Activated T-cell treated with anti-CD3 and anti-CD28 coated beads, Interleukin-2, amount 50 U/mL, for 24 hours (primary cell): ENCODE measurements at places on chromosomes 2 and 18.

DNA sequence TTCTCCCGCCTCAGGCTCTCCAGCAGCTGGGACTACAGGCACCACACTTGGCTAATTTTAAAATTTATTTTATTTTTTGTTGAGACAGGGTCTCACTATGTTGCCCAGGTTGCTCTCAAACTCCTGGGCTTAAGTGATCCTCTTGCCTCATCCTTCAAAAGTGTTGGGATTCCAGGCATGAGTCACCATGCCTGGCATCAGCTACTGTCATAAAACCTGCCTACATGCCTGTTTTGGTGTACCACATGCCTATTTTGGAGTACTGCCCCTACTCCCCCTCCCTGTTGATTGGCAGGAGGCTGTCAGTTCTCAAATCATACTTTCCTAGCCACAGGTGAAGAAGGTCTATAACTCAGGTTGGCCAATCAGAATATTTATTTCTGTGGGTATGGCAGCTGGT lies 64.0 kb downstream of the CHST9 start:
- no peak for DNase-seq
- no peaks in the 10 kb centered on the region for H3K36me3 ChIP-seq
- H3K4me3 ChIP-seq = no peak overlapping the region
- H3K4me1 ChIP-seq = no peaks in the 10 kb centered on the region

DNA sequence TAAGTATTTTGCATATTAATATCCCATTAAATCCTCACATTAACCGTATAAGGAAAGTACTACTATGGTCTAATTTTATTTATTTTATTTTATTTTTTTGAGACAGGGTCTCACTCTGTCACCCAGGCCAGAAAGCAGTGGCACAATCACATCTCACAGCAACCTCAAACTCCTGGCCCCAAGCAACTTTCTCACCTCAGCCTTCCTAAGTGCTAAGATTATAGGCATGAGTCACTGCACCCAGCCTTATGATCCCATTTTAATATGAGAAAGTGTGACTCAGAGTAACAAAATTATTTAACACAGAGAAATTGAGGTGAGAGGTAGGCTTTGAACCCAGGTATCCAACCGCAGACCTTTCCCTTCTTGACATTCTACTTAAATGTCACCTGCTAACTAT lies 330.0 kb upstream of the POU3F3 start:
- no peak for DNase-seq
- H3K27ac ChIP-seq = no peak overlapping the region
- H3K27me3 ChIP-seq = no peaks in the 10 kb centered on the region
- H3K36me3 ChIP-seq = no peaks in the 10 kb centered on the region

DNA sequence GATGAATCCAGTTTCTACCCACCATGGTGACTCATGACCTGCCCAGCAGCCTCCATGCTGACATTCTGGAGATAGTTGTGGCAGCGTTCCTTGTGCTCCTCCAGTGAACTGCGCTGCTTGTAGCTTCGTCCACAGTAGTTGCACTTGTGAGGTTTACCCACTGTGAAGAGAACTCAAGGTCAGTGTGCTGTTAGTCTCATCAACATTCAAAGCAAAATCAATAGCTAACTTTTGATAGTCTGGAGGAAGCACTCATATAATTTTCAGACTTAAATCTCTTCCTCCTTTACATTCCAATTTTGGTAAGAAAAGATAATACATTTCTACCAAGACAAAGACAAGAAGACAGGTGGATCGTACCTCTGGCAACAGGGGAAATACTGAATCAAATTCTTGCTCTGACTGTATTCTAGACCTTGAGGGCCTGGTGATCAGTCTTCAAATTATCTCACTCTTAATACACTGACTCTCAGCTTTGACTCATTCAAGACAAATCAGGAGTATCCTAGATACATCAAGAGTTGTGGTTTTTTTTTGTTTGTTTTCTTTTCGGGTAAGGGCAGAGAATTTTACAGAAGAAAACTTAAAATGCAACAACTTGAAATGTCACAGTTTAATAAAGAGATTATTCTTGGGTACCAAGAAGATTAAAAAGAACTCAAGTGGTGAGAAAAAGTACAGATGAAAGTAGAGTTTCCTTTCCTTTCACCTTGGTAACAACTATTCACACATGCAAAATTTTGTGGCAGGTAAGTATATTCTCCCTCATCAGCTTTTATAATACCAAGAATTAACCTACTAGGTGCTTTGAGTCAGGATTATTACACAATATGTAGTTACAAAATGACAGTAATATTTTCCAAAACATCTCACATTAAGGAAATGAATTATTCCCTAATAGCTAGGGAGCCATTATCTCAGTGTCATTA lies 129.2 kb downstream of the IKZF2 start:
- peak overlapping the region; percentile 93 for H3K27ac ChIP-seq
- H3K36me3 ChIP-seq = no peaks in the 10 kb centered on the region
- DNase-seq = no peak
- H3K4me1 ChIP-seq = peaks cover 31% of the 10 kb centered on the region
- peaks cover 9% of the 10 kb centered on the region for H3K27me3 ChIP-seq
- H3K4me3 ChIP-seq = peak overlapping the region; percentile 0

DNA sequence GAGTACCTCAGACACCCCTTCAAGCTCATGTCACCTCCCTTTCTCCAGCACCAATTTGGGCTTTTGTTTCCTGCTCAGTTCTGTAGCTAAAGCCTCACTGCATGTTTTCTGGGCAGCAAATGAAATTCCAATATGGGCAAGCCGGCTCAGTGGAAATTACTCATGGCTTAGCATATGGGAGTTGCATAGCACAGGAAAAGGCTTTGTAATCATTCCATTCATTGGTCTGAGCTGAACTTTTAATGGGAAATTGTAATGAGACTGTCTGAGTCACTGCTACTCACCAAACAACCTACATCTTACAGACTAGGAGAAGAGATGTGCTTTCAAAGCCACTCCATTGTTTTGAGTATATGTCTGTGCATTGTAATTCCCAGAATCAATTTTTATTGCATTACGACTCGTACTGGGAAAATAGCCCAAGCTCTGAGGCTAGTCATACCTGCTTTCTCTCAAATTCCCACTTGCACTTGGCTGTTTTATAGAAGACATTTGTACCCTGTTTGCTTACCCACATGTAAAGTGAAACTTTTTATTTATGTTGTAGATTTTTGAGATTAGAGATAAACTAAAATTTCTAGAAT lies 139.5 kb upstream of the LRATD1 start:
- no peaks in the 10 kb centered on the region for H3K27me3 ChIP-seq
- no peaks in the 10 kb centered on the region for H3K4me1 ChIP-seq
- H3K27ac ChIP-seq = no peak overlapping the region

- no peaks in the 10 kb centered on the region for H3K27me3 ChIP-seq
- H3K4me1 ChIP-seq = peaks cover 3% of the 10 kb centered on the region
- DNase-seq = no peak
- H3K4me3 ChIP-seq = no peak overlapping the region
- peaks cover 54% of the 10 kb centered on the region for H3K36me3 ChIP-seq
Observed at GRCh38 chr2:157819761-157820160, 56.4 kb downstream of the ACVR1 start.

- no peaks in the 10 kb centered on the region for H3K36me3 ChIP-seq
- H3K27me3 ChIP-seq = no peaks in the 10 kb centered on the region
- DNase-seq = no peak
- no peak overlapping the region for H3K4me3 ChIP-seq
- no peak overlapping the region for H3K27ac ChIP-seq
- H3K4me1 ChIP-seq = no peaks in the 10 kb centered on the region
Observed at GRCh38 chr18:34620258-34620861, 89.7 kb upstream of the DTNA start.

DNA sequence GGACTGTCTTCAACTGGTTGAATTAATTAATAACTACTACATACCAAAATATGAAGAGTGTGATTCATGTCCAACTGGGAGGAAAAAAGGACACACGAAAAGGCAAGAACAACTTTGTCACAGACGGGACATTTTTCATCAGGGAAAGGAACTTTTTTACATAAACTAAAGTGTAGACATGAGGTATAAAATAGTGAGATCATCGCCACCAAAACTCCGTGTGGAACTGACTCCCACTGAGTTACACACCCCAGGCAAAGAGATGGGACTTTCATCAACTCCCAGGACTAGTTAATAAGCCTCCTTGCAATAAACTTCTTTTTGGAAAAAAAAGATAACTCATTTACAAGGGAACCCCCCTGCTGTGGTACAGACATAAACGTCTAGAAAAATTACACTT lies 12.9 kb upstream of the NMI start:
- H3K27me3 ChIP-seq = no peaks in the 10 kb centered on the region
- peaks cover 6% of the 10 kb centered on the region for H3K4me1 ChIP-seq
- no peak for DNase-seq

GRCh38 chr2:3042601-3043585 lies 334.7 kb downstream of the EIPR1 start:
- H3K4me3 ChIP-seq = no peak overlapping the region
- H3K27me3 ChIP-seq = no peaks in the 10 kb centered on the region
- H3K27ac ChIP-seq = no peak overlapping the region
- no peak for DNase-seq

GRCh38 chr2:179790235-179791217 lies 70.9 kb downstream of the ZNF385B start:
- H3K27me3 ChIP-seq = no peaks in the 10 kb centered on the region
- no peak overlapping the region for H3K27ac ChIP-seq
- no peak for DNase-seq
- H3K4me3 ChIP-seq = no peak overlapping the region

DNA sequence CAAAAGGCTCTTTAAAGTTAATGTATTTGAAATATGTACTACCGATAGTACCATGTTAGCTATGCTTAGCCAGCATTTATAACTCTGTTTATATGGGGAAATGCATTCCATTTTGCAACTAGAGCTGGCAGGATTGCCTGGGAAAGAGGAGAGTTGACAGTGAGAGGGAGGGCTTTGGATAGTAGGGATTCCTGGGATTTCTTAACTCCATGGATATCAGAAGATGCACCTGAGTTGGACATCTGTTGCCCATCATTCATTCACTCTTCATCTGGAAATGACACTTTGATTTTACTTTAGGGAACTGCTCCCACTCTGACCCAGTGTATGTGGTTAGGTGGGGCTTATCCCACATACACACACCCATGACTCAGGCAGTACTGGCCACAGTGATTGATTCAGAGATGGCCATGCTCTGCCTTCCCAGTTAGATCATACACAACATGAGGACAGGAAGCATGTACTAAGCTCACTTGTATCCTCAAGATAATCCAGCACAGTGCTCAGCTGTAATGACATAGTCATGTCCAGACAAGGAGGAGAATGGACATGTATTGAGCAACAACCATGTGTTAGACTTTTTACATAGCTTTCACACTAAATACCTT lies 248.8 kb downstream of the MREG start:
- H3K27me3 ChIP-seq = peaks cover 12% of the 10 kb centered on the region
- no peaks in the 10 kb centered on the region for H3K36me3 ChIP-seq
- DNase-seq = no peak
- peaks cover 22% of the 10 kb centered on the region for H3K4me1 ChIP-seq

- H3K27me3 ChIP-seq = no peaks in the 10 kb centered on the region
- peak; percentile 30 for DNase-seq
- peak overlapping the region; percentile 96 for H3K27ac ChIP-seq
Observed at GRCh38 chr2:28407131-28407975, 14.7 kb downstream of the FOSL2 start.

DNA sequence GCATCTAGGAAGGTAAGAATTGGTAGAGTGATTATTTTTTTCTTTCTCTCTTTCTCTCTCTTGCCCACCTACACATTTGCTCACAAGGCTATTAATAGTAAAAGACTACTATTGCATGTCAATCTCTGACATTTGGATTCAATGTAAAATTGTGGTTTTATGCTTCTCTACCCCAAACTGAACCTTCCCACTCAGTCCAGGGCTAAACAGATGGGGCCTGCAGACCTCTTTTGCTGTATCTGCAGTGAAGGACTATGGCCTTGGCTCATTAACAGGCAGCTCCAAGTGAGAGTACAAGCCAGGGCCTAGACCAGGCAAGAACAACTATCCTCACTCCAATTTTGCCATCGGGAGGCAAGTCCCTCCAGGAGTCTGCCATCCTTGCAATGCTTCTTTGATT lies 68.3 kb upstream of the ARL4C start:
- no peaks in the 10 kb centered on the region for H3K36me3 ChIP-seq
- no peak overlapping the region for H3K27ac ChIP-seq
- no peak for DNase-seq
- H3K27me3 ChIP-seq = peaks cover 17% of the 10 kb centered on the region
- H3K4me3 ChIP-seq = no peak overlapping the region

DNA sequence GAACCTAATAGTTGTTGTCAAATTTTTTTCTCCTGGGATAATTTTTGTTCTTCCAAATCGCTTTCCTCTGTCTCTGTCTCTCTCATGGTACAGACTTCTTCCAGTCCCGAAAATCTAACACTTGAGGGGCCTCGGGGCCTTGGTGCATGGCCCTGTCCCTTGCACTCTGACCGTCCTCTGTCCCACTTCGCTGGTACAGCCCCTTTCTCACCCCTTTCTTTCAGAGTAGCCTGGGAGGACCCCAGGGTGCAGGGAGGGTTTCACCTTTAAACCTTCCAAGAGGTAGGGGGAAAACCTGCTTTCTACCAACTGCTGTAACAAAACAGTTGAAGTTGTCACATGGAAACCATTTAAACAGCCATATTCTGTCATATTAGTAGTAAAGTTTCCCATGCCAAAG lies 22.2 kb upstream of the FAHD2A start:
- H3K36me3 ChIP-seq = no peaks in the 10 kb centered on the region
- H3K27me3 ChIP-seq = peaks cover 21% of the 10 kb centered on the region
- no peak overlapping the region for H3K27ac ChIP-seq
- H3K4me1 ChIP-seq = peaks cover under 1% of the 10 kb centered on the region

DNA sequence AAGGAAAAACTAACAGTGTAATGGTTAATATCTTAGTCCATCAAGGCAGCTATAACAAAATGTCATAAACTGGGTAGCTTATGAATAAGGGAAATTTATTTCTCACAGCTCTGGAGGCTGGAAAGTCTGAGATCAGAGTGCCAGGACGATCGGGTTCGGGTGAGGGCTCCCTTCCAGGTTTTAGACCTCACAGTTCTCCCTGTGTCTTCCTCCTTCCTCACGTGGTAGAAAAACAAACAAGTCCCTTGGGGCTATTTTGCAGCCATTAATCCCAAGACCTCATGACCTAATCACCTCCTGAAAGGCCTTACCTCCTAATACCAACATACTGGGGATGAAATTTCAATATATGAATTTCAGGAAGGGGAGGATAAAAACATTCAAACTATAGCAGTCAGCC lies 455.9 kb downstream of the CNTNAP5 start:
- no peak for DNase-seq
- H3K27ac ChIP-seq = no peak overlapping the region
- H3K27me3 ChIP-seq = no peaks in the 10 kb centered on the region

- no peaks in the 10 kb centered on the region for H3K27me3 ChIP-seq
- H3K36me3 ChIP-seq = no peaks in the 10 kb centered on the region
- DNase-seq = no peak
- no peak overlapping the region for H3K4me3 ChIP-seq
- no peaks in the 10 kb centered on the region for H3K4me1 ChIP-seq
Observed at GRCh38 chr2:150081775-150082481, 405.5 kb downstream of the RND3 start.

GRCh38 chr2:239271882-239272281 lies 128.9 kb downstream of the HDAC4 start:
- H3K27me3 ChIP-seq = peaks cover 23% of the 10 kb centered on the region
- peaks cover 87% of the 10 kb centered on the region for H3K4me1 ChIP-seq
- no peak for DNase-seq
- no peak overlapping the region for H3K27ac ChIP-seq
- no peak overlapping the region for H3K4me3 ChIP-seq
